ENCODE measurements at places on chromosomes 11 and 22.

DNA sequence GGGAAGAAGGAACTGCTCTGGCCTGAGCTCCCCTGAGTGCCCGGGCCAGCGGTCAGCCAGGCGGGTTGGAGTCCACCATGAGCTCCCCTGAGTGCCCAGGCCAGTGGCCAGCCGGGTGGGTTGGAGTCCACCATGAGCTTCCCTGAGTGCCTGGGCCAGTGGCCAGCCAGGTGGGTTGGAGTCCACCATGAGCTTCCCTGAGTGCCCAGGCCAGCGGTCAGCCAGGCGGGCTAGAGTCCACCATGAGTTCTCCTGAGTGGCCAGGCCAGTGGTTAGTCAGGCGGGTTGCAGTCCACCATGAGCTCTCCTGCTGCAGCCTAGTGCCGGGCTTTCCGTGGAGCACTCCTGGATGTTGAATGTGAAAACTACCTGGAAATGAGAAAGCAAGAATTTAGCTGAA lies 844.0 kb downstream of the TBC1D22A start:
- DNase-seq = no peak

DNA sequence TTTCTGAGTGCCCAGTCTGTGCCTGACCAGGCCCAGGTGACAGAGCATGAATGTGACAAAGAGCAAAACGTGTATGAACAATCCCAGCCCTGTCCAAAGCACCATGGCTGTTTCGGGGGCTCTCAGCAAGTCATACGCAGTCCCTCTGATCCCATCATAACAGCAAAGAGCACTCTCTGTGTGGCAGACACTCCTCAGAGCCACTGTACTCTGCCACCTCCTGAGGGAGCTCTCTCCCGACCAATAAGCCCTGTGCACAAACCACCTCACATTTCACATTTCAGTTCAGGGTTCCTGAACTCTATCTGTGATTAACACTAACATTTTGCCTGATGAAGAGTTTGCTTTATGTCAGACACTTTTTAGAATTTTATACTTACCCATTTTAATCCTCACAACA lies 6.6 kb downstream of the DGCR2 start:
- peak; percentile 18 for DNase-seq

- DNase-seq = no peak
Measured at GRCh38 chr11:14916403-14916802, 24.4 kb upstream of the CYP2R1 start.

DNA sequence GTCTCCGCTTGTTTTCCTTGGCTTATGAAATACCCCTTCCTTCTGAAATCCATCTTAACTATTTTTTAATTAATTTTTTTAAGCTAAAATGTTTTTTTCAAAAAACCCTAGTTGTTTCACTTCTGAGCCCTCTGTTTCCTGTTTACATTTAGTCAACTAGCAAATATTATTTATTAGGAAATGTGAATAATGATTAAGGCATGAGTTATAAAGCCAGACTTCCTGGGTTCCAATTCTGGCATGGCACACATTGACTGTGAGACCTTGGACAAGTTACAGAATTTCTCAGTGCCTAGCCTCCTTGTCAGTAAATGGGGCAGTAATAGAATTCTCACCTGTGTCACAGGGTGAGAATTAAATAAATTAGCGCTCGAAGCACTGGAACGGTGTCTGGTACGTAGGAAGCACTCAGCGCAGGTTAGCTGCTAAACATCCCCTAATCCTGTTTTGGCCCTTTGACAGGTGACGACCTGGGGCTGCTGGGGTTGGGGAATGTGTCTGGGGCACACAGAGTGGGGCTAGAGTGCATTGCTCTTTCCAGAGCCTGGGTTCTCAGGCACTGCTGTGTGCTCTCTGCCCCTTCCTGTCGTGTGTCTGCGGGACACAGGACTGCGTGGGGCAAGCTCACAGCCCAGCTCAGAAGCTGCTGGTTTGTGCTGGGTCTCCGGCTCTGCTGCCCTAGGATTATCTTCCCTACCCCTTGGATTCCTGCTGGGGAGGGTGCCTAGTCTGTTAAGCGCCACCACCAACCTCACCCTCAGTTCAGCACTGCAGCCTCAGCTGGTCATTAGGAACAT lies 13.1 kb downstream of the PANX1 start:
- DNase-seq = no peak

DNA sequence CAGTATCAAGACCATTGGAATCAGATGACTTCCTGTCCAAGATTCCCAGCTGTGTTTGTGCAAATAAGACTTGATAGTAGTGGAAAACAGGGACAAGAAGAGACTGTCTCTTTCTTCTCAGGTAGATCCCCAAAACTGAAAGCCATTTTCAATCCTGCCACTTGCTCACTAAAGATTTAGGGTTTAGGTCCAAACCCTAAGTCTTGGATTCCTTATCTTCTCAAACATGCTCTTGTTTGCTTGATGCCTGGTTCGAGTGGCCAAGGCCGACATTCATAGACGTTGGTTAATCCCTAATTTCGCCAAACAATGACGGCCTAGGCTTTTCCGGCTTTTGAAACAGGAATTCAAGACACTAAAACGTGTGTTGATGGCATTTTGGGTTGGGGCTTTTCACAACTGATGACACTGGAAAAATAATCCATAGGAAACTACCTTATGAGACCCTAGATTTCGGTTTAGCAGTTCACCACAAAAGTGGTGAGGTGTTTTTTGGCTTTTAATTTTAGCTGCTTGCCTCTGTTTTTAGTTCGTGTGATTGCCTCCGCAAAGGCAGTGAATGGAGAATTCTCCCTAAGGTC lies 1.0 kb upstream of the GTPBP1 start:
- DNase-seq = no peak

DNA sequence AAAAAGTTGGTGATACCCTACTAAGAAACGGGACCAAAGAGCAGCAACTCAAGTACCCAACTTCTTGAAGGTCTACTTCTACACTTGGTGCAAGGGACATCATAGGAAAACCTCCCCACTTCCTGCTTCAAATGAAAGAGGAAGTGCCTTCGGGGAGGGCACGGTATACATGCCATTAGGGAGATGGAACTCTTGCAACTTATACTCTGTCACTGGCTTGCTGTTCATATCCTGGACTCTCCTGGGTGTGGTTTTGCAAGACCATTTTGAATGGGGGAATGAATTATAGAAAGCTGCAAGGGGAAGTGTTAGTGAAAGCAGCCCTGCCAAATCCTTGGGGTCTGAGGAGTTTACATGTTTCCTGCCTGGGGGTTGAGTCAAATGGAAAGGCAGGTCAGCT lies 41.9 kb downstream of the CSNK2A3 start:
- no peak for DNase-seq

GRCh38 chr11:77167111-77167626 lies 39.1 kb downstream of the MYO7A start:
- DNase-seq = no peak

DNA sequence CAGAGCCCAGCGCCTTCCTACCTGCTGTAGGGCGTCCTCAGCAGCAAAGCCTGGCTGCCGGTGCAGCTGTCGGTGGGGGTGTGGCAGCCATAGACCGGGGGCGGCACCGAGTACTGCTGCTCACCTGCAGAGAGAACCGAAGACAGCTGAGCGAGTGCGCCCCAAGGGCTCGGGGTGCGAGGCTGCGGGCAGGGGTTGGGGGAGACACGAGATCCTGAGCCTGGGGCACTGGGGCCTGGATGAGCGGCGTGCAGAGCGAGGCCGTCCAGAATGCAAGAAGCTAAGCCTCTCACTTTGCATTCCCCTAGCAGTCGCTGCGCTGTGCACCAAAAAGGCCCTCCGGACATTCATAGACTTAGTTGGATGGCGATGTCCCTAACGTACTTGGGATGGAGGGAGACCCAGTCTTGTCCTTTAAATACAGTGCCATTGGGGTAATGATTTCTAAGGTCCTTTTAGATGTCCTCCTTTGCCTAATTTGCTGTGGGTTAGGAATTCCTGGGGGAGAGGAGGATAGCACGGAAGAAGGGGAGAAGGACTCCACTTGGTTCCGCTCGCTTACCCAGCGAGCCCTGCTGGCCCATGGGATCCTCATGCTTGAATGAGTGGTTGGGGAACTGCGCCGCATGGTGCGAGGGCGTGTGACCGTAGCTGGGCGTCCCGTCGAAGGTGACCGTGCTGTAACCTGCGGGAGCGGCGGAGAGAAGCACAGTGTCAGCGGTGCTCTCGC lies 7.2 kb downstream of the WT1 start:
- DNase-seq = no peak

DNA sequence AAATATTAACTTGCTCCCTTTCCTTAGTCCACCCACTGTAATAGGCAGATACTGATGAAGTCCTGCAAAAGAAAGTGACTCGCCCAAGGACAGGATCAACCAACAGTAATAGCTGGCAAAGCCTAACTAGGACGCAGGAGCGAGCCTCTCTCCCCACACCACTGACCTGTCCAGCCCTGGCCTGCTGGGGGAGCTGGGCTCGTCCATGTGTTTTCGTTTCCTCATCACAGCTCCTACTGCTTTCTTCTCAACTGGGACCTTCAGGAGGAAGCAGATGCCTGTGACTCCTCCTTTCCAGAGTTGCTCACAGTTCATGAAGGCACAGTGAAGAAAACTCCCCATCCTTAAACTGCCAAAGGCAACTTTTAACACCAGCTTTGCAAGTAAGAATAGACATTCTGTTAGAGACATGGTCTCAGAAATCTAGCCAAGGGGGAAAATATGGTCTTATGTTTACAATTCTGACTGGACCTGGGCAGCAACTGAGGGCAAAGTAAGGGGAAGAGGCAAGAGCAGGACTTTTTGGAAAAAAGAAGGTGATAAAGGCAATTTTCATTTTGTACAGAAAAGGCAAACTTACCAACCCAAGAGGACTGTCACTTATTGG lies 11.6 kb upstream of the GPHA2 start:
- no peak for DNase-seq

DNA sequence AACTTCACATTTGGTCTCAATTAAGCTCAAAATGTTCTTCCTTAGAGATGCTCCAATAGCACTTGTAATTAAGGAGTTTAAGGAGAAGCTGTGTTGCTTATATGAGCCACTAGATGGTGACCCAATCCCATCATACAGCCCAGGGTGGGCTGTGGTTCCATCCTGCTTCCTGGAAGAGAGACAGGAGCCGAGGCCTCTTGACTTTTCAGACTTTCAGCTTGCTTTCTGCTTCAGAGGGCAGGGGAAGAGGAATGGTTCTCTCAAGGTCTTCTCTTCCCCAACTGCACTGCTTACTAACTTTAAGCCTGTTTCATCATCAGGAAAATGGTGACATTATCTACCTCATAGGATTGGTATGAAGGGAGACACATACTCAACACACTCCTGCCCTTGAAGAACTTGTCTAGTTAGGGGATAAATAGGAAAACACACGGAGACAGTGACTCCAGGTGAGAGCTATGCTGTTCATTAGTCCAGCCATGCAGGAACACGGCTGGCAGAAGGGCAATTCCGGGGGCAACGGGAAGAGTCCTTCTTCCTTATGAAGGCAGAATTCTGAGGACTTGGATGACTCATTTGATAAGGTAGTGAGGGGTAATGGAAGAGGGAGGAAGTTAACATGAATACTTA lies 20.1 kb downstream of the TMEM218 start:
- DNase-seq = peak; percentile 20

DNA sequence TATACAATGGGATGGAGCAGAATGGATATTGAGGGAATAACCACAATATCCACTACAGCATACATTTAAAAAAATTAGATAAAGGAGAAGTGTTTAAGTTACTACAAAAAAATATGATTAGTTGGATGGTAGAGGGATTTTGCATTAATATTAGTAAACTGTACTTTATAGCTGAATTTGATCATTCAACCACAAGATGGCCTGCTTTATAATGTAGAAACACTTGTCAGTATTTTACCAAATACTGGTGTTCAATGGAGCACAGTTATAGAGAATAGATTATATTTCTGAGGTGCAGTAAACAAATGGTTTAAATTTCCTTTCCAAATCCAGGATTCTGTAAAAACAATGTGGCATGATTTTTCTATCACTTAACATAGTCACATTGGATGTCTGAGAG lies 818.8 kb upstream of the CHORDC1 start:
- DNase-seq = no peak

DNA sequence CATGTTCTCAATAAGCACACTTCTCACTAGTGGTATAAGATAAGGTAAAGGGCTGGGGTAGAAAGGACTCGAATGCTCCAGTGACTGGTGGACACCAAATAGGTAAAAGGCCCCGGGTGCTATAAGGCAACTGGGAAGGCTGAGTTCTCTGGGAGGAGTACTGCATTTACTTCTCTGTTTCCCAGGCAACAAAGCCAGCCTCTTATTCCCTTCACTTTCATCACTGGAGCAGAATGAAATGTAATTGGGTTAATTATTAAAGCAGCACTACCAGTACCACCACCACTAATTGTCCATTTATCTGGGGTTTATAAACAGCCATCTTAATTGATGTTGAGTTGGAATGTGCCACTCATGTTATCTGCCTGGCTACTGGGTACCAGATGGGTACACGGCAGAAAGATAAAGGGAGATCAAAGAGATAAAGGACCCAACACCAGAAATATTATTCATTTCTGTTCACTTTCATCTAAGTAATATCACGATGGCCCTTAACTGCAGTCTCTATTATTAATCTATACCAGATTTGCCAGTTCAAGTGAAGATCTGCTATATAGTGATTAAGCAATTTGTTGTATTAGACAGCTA lies 94.4 kb upstream of the CHRM4 start:
- no peak for DNase-seq

DNA sequence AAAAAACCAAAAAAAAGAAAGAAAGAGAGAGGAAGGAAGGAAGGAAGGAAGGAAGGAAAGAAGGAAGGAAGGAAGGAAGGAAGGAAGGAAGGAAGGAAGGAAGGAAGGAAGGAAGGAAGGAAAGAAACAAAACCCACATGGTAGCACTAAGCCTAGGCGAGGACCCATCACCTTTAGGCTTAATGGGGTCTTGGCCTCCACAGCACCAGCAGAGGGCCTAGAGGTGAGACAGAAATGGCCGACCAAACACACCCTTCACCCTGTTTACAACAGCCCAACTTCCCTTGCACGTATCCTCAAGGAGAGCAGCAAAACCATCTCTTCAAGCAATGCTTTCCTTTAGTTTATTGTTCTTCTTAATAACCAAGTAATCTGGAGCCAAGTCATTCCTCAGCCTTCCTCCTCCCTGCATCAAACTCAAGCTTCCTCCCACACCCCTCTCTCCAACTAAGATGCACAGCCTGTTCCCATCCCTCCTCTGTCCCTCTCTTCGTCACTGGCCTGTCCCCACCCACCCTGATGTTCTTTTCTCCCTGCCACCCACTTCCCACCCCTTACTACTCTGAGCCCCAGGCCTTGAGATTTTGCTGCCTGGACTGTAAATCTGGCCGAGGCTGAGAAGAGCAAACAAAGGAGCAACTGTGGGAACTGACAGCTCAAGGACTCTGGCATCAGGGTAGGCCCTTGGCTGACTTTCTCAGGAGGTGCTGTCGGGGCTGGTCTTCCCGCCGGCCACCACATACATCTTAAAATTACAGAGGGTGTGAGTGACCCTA lies 26.0 kb downstream of the POU2AF1 start:
- no peak for DNase-seq

GRCh38 chr22:20022978-20023613 lies 2.2 kb downstream of the TANGO2 start:
- no peak for DNase-seq

DNA sequence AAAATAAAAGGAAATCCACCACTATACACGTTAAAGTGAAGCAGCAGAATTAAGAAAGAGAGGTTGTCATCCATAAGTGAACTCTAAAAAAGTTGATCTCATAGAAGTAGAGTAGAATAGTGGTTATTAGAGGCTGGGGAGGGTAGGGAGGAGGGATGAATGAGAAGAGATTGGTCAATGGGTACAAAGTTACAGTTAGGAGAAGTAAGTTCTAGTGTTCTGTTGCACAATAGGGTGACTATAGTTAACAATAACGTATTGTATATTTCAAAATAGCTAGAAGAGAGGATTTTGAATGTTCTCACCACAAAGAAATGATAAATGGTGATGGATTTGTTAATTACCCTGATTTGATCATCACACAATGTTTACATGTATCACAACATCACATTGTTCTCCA lies 72.0 kb downstream of the CD82 start:
- DNase-seq = no peak

GRCh38 chr11:87421422-87421821 lies 383.7 kb downstream of the TMEM135 start:
- DNase-seq = peak; percentile 51

Measured in CD4-positive, alpha-beta T cell treated with Interleukin-17A for 1 hour (primary cell).